ENCODE measurements at places on chromosomes 12 and 14.
A peak's percentile ranks its signal among the peaks of the same experiment; 100 is the strongest.

DNA sequence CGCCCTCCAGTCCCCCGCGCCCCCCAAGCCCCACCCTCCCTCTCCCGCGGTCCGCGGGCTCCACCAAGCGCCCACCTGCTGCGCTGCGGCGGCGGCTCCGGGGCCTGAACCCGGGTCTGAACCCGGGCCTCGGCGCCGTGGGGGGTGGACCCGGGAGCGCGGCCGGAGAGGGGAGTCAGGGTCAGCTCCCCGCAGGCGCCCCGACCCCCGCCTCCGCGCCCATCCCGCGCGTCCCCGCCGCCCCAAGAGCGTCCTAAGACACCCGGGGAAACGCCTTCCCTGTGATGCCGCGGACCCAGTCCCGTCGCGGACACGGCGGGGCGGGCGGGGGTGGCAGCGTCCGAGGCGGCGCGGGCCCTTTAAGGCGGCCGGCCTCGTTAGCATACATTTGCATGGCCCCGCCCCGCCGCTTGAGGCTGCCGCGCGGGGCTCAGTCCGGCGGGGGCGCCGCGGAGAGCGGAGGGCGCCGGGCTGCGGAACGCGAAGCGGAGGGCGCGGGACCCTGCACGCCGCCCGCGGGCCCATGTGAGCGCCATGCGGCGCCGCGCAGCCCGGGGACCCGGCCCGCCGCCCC lies at the start of gene MMP17:
Gene MMP17, plus strand, starts transcription at position 433 of the 574 bp plus-strand sequence. Its CDS starts 102 bp downstream, at position 535.
- DNase-seq: no peak

GRCh38 chr12:105799103-105799502 lies 339.7 kb downstream of the NUAK1 start:
- DNase-seq: no peak

- no peak for DNase-seq
Measured at GRCh38 chr12:94080341-94081009, 67.9 kb upstream of the PLXNC1 start.

DNA sequence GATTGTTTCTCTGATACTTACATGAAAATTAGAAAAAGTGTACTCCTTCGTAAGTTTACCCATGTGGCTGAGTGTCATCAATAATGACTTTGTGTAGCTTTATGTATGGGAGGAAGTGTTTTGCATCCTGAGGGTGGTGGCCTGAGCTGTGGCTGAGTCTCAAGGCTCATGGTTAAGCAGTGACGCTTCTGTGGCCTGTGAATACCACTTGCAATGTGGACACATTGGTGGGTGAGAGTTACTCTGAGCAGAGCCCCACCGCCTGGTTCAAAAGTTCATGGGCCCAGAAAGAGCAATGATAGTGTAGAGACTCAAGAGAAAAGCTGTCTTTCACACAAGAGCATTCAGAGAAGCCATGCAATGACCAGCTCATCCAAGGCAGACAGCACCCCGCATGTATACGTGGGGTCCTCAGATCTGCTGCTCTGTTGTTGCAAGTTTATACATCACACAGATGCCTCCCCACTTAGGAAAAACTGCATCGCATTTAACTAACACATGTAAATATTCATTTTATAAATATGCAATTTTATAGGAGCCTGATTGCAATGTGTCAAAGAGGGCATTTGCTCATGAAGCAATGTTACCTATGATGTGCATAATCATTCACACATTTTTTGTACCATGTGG lies 55.1 kb upstream of the FRMD6 start:
- DNase-seq: peak; percentile 19

DNA sequence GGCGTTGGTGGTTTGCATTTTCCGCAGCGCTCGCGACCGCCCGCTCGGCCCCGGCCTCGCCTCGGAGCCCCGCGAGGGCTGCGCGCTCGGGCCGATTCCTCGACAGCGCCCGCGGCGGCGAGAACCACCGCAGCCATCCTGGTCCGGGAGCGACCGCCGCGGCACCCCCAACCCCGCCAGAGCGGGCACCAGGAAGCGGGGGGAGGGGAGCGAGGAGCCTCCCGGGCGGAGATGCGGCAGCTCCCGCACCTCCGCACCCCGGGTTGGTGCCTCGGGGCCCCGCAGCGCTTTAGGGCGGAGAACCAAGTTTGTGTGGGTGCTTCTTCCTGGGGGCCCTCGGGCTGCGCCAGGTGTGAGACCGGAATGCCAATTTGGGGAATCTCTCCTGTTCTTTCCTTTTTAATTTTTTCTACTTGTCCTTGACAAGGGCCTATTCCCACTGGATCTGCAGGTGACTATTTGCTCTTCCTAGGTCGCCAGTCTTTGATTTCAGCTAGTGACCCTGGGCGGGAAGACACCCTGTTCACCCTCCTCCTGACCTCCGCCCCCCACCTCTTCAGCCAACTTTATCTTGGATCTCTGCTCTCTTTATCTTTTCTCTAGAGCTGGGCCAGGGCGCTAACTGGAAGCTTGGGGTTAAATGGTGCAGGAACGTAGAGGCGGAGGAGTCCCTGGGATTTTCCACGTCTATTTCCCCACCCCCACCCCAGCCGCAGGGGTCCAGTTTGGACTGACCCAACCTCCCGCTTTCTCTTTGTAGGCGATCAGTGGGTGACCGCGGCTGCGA lies at the start of gene SOCS2:
Gene SOCS2, plus strand, starts transcription at position 751 of the 787 bp plus-strand sequence. CDS start 223 bp downstream, outside the sequence.
- no peak for DNase-seq

DNA sequence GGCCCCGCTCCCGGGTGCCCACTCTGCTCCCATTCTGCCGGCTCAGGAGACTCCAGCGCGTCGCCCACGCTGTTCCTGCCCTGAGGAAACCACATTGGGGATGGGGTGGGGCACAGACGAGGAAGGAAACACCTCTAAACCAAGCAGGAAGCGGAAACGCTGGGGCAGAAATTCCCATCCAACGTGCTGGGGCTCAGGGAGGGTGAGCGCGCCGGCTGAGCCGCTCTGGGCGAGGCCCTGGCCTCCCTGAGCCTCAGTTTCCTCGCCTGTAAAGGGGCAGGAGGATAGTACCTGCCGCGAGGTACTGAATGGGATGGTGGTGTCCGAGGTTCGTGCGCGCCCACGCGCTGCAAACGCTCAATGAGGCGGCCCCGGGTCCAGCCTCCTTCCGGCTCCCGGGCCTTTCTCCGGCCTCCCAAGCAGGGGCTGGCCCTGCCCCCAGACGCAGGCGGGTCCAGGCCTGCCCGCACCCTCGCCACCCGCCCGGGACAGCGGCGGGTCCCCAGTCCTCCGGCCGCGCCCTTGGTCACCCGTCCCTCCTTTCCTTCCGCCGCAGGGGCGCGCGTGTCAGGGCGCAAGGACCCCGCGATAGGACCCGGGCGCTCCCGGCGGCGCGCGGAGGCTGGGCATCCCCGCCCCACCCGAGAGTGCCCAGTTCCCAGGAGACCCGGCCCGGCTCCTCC lies 673 bp downstream of the BEGAIN start:
- DNase-seq: no peak

- DNase-seq: no peak
Measured at GRCh38 chr14:71932229-71932981, at the start of gene RGS6. Gene RGS6, plus strand, starts transcription at chr14:71932429.

GRCh38 chr12:103840462-103840875 lies 565 bp downstream of the NT5DC3 start:
- no peak for DNase-seq

DNA sequence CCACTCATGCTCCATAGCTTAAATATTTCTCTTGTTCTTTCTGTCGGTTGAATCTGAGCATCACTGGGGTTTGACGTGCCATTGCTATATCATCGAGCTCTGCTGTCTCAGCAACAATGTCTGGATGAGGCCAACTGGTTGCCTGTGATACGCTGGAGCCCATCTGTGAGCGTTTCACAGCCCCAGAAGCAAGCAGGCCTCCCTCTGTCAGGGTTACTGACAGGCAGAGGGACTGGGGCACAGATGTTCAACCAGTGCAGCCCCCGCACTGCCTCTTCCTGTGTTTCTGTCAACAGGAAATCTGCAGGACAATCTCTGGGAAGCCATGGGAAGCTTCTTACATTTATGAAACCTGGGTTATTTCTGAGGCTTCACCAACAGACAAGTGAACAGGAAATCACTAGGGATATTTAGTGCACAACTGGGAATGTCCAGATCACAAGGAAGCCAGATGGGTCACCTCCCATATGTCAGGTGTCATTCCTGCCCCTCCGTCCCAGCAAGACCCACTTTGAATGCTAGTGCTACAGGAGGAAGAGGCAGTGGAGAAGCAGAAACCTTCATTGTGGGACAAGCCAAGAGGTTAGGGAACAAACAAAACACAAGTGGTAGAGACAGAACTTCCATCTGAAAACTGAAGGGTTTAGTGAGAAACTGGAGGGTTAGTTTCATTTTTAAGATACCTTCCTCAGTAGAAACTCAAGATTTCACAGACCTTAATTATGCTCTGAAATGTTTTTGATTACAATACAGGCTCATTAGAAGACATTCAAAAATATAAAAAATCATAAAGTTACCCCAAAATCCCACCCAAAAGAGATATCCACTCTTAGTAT lies 24.1 kb downstream of the DMAC2L start:
- DNase-seq: no peak

- no peak for DNase-seq
Measured at GRCh38 chr12:44063671-44064070, 227.8 kb downstream of the TMEM117 start.

- DNase-seq: no peak
Measured at GRCh38 chr12:114661245-114661644, 22.7 kb downstream of the TBX3 start.

GRCh38 chr12:3722368-3722767 lies 30.5 kb downstream of the CRACR2A start:
- DNase-seq: no peak

DNA sequence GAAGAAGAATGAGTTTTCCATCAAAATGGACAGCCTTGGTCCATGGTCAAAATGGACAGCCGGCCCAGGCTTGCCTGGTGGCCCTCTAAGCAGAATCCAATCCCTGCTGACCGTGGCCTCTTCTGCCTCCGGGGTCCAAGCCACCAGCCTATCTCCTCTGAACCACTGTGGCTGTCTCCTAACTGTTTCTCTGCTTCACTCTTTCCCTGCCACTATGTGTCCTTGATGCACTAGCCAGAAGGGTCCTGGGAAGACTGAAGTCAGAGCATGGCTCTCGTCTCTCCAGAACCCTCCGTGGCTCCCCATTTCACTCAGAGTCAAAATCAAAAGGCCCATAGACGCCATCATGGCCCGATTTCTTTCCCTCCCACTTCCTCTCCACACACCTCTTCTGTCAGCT lies 8.5 kb upstream of the FZD10 start:
- no peak for DNase-seq

DNA sequence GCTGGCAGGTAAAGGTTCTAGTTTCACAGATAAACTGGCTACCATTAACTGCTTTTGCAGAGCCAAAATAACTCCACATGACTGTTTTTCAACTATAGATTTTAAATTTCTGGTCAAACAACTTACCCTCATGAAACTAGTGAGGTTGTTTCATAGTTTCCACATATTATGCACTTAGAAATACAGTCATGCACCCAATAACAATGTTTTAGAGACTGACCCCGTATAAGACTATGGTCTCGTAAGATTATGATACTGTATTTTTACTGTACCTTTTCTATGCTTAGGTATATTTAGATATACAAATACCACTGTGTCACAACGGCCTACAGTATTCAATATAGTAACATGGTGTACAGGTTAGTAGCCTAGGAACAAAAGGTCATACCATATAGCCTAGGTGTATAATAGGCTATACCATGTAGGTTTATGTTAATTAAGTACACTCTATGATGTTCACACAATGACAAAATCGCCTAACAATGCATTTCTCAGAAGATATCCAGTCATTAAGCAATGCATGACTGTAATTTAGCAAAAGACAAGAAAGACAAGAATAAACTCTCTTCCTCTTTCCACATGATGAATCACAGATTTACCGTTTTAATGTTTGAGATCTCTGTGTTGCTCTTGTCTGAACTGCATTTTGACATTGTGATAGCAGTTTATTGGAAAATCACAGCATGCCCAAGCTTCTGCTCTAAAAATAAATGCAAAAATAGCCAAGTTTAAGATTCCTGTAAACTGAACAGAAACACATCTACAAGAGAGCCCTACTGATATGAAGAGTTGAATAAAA lies 17.1 kb downstream of the DICER1 start:
- no peak for DNase-seq

GRCh38 chr14:97602438-97603117 lies 805.4 kb downstream of the VRK1 start:
- peak; percentile 45 for DNase-seq

DNA sequence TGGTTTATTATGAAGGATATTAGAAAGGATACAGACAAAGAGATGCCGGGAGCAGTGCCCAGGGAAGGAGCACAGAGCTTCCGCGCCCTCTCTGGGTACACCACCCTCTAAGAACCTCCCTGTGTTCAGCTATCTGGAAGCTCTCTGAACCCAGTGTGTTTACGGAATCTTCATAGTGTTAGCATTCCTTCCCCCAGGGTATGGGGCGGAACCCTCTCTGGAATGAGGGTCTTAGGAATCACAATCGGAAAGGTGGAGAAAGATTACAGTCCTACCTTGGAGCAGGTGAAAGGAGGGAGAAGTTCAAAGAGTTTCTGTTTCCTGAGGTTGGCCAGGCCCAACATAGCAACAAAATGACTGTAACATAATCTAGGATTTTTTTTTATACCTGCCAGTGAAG lies 6.8 kb upstream of the NUDT4 start:
- DNase-seq: no peak

GRCh38 chr12:79668113-79668512 lies 22.7 kb downstream of the PAWR start:
- no peak for DNase-seq

GRCh38 chr14:99634443-99634842 lies 10.5 kb upstream of the HHIPL1 start:
- DNase-seq: no peak

DNA sequence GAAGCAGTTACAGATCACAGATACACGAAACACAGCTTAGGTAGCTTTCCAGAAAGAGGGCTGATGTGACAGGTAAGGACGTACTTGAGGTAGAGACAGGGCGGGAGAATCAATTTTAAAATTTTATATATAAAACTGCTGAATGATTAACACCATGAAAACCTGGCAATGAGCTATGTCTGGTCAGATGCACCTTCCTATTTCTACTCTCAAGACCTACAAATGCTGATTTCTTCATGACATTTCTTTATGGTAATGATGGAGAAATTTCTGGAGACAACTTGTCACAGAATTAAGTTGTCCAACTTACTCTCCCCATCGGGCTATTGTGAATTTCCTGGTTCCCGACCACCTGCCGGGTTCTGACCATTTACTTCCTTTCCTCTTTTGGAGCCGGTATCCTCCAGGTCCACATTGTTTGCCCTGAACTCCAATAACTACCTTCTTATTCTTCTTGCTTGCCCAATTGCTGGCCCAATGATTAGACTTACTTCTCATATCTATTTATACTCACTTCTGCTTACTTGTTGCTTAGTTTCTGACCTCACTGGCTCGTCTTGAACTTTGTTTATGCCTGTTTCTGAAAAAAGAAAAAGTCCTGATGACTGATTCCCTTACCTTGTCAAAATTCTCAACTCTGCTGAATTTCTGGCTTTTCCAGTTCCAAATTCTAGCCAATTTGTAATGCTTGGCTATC lies 12.8 kb upstream of the ATP2B1 start:
- DNase-seq: no peak

GRCh38 chr14:31895646-31896045 lies 181.5 kb upstream of the ARHGAP5 start:
- DNase-seq: no peak

- no peak for DNase-seq
Measured at GRCh38 chr14:74547331-74547927, 53.9 kb downstream of the ISCA2 start.

Data from stimulated activated CD8-positive, alpha-beta memory T cell treated with anti-CD3 and anti-CD28 coated beads, Interleukin-12 subunit alpha, Interleukin-12 subunit beta, amount 100 ng/mL, for 1 hour (primary cell).